ENCODE measurements at places on chromosomes 12 and 14.

GRCh38 chr12:3040663-3041544 is 36.3 kb upstream of the TSPAN9 start:
- no peak for DNase-seq

DNA sequence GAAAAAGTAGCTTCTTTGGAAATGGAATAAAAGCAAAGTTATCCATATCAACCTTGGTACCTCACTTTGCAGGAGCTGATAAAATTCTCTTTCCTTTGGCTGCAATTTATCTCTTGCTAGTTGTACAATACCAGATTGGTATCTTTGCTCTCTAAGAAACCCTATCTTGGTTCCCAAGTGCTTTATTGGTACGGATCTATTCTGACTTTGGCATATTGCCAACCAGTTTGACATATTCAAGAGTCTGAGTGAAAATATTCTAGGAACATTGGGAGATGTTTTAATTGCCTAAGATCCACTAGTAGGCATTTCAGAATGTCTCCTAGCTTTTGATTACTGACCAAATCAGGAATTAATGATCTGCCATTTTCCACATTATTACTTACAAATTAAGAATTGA is 167.2 kb upstream of the ATP2B1 start:
- no peak for DNase-seq

GRCh38 chr12:122187466-122187865 is 4.5 kb downstream of the LRRC43 start:
- peak; percentile 64 for DNase-seq

DNA sequence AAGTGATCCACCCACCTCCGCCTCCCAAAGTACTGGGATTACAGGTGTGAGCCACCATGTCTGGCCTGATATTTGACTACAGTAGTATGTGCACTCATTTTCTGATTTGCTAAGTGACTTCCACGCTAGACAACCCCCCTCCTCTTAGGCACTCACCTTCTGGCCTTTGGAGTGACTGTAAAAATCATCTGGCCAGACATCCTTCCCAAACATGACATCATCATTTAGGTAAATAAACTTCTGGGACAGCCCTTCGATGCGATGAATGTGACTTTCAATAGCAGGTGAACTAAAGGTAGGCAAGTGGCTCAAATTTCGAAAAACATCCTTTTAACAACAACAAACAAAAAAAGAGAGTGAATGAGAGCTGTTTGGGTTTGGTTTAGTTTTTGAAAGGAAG is 30.6 kb upstream of the SYCP3 start:
- DNase-seq, result no peak

DNA sequence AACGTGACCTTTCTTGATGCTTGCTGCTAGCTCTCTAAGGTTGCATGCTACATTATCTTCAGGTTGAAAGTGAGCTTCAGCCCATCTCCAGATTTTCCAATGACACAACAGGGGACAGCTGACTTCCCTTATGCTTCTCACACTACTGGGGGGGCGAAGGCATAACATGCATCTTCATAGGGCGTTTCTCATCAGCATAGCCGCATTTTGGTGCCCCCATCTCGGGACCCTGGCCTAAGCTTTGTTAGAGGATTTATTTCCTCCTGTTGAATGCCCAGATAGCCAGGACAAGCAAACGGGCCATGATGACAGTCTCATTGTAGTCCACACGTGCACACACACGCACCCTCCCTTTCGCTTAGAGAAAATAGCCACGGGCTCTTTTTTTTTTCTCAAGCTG is 30.7 kb downstream of the SSPN start:
- no peak for DNase-seq

DNA sequence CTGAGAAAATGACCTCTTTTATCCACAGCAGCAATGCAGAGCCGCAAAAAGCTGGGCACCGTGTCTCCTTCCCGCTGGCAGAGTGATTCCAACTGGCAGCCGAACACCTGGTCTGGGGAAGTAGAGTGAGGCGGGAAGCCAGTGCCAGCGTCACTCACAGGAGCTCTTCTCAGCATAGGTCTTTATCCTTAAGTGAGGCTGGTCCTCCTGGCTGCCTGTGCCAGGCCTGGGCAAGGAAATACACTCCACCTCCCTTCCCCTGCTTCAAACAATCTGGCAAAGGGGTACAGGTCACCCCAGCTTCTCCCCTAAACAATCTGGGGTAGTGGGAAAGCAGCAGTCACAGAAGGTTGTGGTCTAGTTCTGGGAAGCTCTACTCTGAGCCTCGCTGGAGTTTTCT is 4.8 kb downstream of the ARHGAP9 start:
- no peak for DNase-seq

- no peak for DNase-seq
These were observed 24.0 kb upstream of the PLBD1 start for GRCh38 chr12:14591719-14592118.

GRCh38 chr12:33639975-33640374 is 200.4 kb upstream of the SYT10 start:
- DNase-seq, result no peak

DNA sequence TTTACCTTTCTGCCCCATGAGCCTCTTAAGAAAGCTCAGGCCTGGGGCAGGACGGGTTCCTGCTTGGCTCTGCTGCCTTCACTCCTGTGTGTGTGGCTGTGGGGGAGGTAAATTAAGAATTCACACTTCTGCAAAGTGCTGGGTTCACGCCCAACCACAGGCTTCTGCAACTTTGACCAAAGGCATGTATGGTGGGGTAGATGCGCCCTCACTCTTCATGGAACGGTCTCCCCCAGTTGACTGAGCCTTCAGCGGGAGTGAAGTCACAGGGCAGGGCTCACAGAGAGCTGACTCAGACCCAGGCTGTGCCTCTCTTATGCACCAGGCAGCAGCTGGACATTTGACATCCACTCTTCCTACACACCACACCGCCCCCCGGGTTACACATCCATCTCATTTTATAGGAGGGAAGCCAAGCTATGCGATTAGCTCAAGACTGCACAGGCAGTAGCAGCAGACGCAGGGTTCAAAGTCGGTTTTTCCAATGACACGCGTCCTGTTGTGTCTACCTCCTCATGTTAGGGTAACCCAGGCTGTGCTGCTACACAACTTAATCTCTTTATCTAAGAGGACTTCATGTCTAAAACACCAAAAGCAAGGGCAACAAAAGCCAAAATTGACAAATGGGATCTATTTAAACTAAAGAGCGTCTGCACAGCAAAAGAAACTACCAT is 15.4 kb upstream of the BCL11B start:
- DNase-seq, result no peak

- no peak for DNase-seq
These were observed 31.2 kb downstream of the SLC15A5 start for GRCh38 chr12:16246264-16246663.

DNA sequence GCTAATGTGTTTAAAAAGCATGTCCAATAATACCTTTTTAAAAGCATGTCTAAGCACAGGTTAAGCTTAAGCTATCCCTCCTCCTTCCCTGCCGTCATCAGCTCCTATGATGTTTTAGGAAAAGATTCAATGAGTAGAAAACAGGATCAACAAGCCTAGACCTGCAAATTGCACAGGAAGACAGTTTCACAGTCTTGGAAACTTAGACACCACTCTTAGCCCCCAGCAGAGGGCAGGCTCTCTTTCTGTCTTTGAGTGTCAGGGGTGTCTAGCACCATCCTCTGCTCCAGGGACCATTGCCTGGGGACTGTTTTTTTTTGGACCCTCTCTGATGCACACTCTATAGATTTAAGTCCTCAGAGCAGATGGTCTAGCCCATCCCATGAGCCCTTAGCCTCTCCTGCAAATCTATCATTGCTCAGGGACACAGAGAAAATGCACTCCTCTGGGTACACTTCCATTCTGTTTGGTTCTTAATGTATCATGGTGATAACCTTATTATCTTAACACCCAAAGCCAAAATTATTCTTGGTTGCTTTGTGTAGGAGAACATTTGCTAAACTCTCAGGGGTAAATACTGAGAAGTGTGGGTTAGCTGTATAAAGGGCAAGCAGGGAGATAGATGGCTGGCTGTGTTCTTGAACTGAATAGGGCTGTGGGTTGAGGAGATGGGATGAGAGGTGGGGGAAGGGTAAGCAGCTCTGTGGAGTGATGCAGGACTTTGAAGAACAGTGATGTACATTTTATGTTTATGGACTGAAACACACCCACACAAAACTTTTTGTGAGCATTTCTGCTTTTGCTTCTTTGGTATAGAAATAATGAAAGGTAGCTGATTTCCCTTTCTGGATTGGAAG is 259.9 kb upstream of the DDHD1 start:
- DNase-seq, result peak; percentile 49

GRCh38 chr14:104681689-104682074 is 7.7 kb upstream of the INF2 start:
- peak; percentile 94 for DNase-seq

DNA sequence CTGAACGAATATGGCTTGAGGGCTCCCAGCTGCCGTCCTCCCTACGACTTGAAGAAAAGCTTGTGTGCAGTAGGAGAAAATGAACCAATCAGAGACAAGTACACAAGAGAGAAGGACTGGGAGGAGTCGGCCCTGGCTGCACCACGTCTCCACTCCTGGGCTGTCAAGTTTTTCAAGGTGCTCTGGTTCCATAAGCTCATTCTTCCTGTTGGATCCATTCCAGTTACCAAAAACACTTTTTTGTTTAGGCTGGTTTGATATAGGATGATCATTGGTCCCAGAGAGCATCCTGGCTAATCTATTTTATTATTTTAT is 2.8 kb upstream of the A2ML1 start:
- peak; percentile 79 for DNase-seq

DNA sequence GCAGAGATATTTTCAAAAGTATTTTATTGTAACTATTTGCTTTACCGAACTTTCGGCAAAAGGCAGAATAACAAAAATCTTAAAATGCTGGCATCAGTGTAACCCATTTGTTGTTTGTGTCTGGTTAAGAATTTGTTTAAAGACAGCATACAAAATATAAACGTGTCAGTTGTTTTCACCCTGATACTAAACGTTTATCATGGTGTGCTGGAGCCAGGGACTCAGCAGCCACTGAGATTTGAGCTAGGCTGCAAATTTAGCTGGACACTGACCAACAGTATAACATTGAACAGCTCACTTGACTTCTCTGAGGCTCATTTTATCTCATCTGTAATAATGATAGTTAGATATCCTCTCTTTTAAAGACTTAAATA is 183.7 kb downstream of the TMTC3 start:
- no peak for DNase-seq

- no peak for DNase-seq
These were observed 28.6 kb upstream of the TBC1D15 start for GRCh38 chr12:71810921-71811320.

- DNase-seq, result peak; percentile 49
These were observed 70.9 kb upstream of the PPP4R3A start for GRCh38 chr14:91580876-91581577.

GRCh38 chr12:124513297-124513867 is 54.0 kb downstream of the NCOR2 start:
- peak; percentile 90 for DNase-seq

- DNase-seq, result peak; percentile 79
These were observed 7.8 kb upstream of the PLXNC1 start for GRCh38 chr12:94140556-94140955.

DNA sequence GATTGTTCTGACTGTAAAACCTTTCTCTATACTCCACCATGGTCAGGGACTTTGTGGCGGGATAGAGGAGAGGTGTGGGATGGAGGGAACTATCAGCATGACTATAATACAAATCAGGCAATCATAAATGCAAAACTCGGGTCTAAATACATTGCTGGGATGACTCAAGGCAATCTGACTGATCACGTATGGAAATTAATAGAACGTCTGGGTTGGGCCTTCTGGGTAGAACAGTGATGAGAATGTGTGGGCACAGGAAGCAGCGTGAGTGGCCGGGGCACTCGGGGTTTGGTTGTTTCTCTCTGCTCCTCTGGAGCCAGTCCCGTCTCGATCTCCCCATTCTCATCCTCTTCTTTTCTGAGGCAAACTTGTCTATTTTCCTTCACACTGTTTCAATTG is 485.8 kb downstream of the VRK1 start:
- no peak for DNase-seq

GRCh38 chr12:41521872-41522379 is 333.8 kb downstream of the PDZRN4 start:
- DNase-seq, result no peak

DNA sequence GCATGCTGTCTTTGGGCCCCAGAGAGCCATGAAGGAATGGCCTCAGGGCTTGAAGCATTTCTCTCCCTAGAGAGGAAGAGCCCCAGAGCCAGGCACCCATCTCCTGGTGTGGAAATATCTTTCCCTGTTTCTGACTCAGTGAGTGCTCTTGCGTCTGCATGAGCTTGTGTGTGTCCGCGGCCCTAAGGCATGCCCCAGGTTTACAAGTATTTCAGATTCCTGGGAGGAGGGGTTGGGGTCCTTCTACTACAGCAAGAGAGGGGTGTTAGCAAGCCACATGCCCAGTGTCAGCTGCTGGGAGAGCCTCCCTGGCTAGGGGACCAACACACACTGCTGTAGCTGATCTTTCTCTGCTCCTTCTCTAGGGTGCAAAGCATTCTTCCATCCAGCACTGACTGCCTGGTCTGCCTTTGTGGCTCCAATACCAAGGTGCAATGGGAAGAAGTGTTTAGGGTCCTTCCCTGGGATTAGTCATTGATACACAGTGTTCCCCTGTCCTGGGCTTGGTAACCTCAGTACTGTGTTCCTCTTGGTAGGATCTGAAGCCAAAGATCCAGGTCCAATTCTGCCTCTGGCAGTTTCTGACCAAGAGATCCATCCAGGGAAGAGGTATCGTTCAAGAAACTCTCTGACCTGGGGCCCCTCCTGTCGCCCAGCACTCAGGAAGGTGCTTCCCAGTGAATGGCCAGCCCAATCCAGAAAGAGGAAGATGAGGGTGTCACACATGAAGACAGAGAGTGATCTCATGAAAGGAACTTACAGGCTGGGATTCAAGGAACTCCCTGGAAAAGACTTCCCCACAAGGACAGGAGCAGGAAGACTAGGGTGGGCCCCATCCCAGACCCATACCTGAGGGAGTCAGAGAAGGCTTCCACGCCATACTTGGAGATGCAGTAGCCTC is 3.1 kb downstream of the RDH16 start:
- no peak for DNase-seq

DNA sequence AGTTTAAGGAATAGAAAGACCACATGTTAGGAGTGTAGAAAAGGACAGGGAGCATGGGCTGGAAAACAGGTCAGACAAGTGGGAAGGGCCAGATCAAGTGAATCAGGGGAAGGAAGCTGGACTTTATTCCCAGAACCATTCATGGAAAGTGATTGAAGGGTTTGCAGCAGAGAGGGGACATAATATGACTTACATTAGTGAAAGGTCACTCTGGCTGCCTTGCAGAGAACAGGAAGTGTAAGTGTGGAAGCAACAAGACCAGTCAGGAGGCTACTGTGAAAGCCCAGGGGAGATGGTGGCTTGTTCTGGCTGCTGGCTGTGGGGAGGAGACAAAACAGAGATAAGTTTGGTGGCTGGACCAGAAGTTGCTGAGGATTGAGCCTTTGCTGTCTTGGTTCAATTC is 69.1 kb downstream of the VCPKMT start:
- no peak for DNase-seq
